Effector memory CD4-positive, alpha-beta T cell (primary cell): ENCODE measurements at places on chromosomes 16 and 17.

DNA sequence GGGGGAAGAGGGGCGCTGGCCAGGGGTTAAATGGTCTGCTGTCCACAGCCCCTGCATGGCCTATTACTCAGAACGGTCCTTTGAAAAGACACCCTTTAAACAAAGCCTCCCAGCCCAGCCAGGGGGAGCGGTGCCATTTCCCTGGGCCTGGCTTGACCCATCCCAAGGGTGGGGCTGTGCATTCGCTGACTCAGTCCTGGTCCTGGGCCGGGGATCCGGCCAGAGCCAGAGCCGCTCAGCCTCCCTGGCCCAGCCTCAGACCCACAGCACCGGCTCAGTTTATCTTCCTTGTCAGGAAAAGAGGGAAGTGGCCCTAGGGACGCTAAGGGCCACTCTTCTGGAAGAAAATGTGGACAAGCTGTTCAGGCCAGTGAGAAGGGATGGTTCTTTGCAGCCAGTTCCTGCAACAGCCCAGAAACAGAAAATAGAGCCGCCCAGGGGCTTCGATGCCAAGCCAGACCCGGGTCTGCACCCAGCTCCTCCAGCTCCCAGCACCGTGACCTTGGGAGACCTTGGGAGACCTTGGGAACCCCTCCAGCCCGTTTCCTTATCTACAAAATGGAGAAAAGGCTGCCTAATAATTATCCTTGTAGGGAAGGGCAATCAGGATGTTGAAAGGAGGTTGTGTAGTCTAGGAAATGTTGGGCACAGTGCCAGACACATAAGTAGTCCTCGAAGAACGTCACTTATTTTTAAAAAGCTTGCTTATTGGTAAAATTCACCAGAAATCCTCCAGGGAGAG, 82.5 kb downstream of the ZDHHC7 start:
- no peak overlapping the region for H3K27ac ChIP-seq
- no peaks in the 10 kb centered on the region for H3K36me3 ChIP-seq
- no peaks in the 10 kb centered on the region for H3K27me3 ChIP-seq
- H3K4me1 ChIP-seq: no peaks in the 10 kb centered on the region
- DNase-seq: no peak

GRCh38 chr16:64586781-64587180, 535.1 kb downstream of the CDH11 start:
- no peak overlapping the region for H3K27ac ChIP-seq
- no peaks in the 10 kb centered on the region for H3K4me1 ChIP-seq
- no peaks in the 10 kb centered on the region for H3K27me3 ChIP-seq

- no peaks in the 10 kb centered on the region for H3K27me3 ChIP-seq
- H3K36me3 ChIP-seq: no peaks in the 10 kb centered on the region
Measured at GRCh38 chr17:19392303-19392702, 5.3 kb upstream of the MFAP4 start.

GRCh38 chr17:50884439-50885311, 18.5 kb upstream of the TOB1 start:
- H3K4me1 ChIP-seq: peaks cover 17% of the 10 kb centered on the region
- H3K36me3 ChIP-seq: no peaks in the 10 kb centered on the region
- peak overlapping the region; percentile 25 for H3K27ac ChIP-seq
- H3K4me3 ChIP-seq: no peak overlapping the region
- H3K27me3 ChIP-seq: no peaks in the 10 kb centered on the region

DNA sequence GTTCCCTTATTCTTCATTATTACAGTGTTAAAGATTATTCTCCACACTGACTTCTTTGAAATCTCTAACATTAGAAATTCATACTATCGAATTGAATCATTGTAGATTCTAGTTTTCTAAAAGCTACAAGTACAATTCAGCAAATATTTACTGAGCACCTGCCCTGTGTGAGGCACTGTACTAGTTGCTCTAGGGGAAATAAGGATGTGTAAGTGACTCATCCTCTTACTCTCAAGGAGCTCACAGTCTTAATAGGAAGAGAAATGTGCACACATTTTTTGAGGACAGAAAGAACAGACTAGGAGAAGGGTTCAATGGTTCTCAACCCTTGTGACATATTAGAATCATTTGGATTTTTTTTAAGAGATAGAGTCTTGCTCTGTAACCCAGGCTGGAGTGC, 7.7 kb upstream of the SLFN12L start:
- no peaks in the 10 kb centered on the region for H3K36me3 ChIP-seq
- no peaks in the 10 kb centered on the region for H3K27me3 ChIP-seq
- H3K4me3 ChIP-seq: no peak overlapping the region
- H3K4me1 ChIP-seq: peaks cover 10% of the 10 kb centered on the region

GRCh38 chr16:11583166-11583565, 3.6 kb downstream of the LITAF start:
- no peak overlapping the region for H3K27ac ChIP-seq
- H3K27me3 ChIP-seq: no peaks in the 10 kb centered on the region
- H3K36me3 ChIP-seq: no peaks in the 10 kb centered on the region
- DNase-seq: no peak

GRCh38 chr16:57826706-57827625, 24.7 kb upstream of the KIFC3 start:
- DNase-seq: no peak
- no peak overlapping the region for H3K4me3 ChIP-seq
- no peaks in the 10 kb centered on the region for H3K27me3 ChIP-seq
- H3K36me3 ChIP-seq: no peaks in the 10 kb centered on the region
- H3K4me1 ChIP-seq: no peaks in the 10 kb centered on the region
- no peak overlapping the region for H3K27ac ChIP-seq

GRCh38 chr16:86598607-86599565, 20.5 kb downstream of the FOXL1 start:
- H3K4me3 ChIP-seq: no peak overlapping the region
- H3K36me3 ChIP-seq: no peaks in the 10 kb centered on the region
- no peaks in the 10 kb centered on the region for H3K27me3 ChIP-seq
- H3K4me1 ChIP-seq: no peaks in the 10 kb centered on the region
- DNase-seq: no peak
- no peak overlapping the region for H3K27ac ChIP-seq

- H3K27ac ChIP-seq: peak overlapping the region; percentile 44
- H3K36me3 ChIP-seq: no peaks in the 10 kb centered on the region
- no peaks in the 10 kb centered on the region for H3K27me3 ChIP-seq
- DNase-seq: no peak
Measured at GRCh38 chr17:47189732-47190237, 690 bp upstream of the CDC27 start.

- no peak overlapping the region for H3K4me3 ChIP-seq
- H3K27ac ChIP-seq: no peak overlapping the region
- H3K36me3 ChIP-seq: no peaks in the 10 kb centered on the region
- H3K27me3 ChIP-seq: no peaks in the 10 kb centered on the region
- DNase-seq: no peak
Measured at GRCh38 chr17:19398301-19399181, 11.6 kb upstream of the MFAP4 start.

GRCh38 chr17:29911641-29912177, 18.3 kb downstream of the SSH2 start:
- H3K36me3 ChIP-seq: no peaks in the 10 kb centered on the region
- no peak overlapping the region for H3K27ac ChIP-seq
- DNase-seq: no peak
- H3K4me3 ChIP-seq: no peak overlapping the region
- H3K27me3 ChIP-seq: no peaks in the 10 kb centered on the region

DNA sequence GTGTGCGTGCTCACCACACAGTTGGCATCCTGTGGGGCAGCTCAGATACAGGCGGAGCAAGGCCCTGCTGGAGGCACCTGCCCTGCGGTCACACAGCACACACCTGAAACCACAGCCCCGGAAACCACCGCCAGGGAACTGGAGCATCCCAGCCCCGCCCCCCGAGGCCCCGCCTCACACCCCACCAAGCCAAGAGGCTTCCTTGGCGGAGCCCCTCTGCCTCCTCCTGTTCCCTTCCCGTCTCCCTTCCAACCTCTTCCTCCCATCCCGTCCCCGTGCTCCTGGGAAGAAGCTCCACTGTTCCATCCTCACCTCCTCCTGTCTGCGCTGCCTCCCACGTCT, 205.5 kb downstream of the NTN1 start:
- no peak for DNase-seq
- H3K27ac ChIP-seq: no peak overlapping the region
- no peaks in the 10 kb centered on the region for H3K36me3 ChIP-seq
- peak overlapping the region; percentile 12 for H3K4me3 ChIP-seq

DNA sequence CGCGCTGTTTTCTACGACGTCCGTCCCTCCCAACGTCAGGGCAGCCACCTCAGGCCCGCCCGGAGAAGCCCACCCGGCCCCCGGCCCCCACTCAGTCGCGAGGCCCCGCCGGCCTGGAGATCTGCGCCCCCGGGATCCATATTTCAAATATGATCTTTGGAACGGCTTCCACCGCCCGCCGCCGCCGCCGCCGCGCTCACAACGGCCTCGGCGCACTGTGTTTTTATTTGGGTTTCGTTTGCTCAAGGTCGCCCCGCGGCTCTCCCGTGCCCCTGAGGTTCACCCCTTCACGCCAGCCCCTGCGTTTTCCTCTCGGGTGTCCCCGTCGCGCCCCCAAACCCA, 4.2 kb upstream of the CBX4 start:
- H3K27me3 ChIP-seq: peaks cover 44% of the 10 kb centered on the region
- peak overlapping the region; percentile 43 for H3K4me3 ChIP-seq
- DNase-seq: no peak
- H3K36me3 ChIP-seq: no peaks in the 10 kb centered on the region

DNA sequence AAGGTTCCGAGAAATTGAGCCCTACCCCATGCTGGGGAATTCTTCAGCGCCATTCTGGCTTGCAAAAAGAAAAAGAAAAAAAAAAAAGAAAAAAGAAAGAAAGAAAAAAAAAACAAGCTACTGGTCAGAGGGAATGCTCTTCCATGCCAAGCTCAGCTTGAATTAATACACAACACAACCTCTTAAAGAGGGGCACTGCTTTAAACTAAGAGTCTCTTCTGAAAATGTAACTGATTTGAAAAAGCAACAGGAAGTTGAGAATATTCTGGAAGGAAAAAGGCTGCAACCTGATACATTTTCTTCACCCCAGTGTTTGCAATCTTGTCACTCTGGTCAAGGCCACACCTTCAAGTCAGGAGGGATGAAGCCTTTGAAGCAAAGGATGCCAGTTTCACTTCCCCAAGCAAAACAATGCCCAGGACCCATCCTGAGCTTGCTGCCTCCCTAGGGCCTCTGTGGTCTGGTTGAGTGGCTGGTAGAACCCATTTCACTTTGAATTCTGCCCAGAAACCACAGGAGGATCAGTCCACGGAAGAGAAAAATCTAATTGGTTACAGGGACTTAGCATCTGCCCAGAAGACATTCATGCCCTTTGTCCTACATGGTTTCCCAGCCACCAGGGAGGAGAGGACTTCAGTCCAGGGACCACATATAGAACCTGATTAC, 389.7 kb downstream of the SOX9 start:
- no peaks in the 10 kb centered on the region for H3K36me3 ChIP-seq
- H3K27me3 ChIP-seq: no peaks in the 10 kb centered on the region
- DNase-seq: no peak
- H3K27ac ChIP-seq: no peak overlapping the region
- no peak overlapping the region for H3K4me3 ChIP-seq

DNA sequence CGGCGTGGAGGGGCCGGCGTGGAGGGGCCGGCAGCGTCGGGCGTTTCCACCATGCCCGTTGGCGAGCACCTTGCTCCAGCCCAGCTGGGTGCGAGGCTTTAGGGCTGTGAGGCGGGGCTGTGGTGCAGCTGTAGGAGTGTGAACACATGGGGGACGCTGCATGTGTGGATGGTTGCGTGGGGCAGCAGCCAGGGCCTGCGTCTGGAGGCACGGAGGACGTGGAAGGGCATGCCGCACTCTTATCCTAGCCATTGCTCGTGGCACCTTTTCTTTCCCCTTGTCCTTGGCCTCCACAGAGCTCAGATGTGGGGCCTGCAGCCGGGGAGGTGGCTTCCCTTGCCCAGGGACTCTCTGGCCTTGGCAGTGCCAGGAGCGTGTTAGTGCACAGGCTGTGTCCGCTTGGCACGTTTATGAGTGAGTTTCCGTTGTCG, 47.8 kb downstream of the PDPK1 start:
- no peak for DNase-seq
- H3K36me3 ChIP-seq: peaks cover 57% of the 10 kb centered on the region
- H3K4me3 ChIP-seq: no peak overlapping the region
- no peaks in the 10 kb centered on the region for H3K4me1 ChIP-seq
- H3K27ac ChIP-seq: no peak overlapping the region
- H3K27me3 ChIP-seq: no peaks in the 10 kb centered on the region

GRCh38 chr17:26809033-26809432, 484.9 kb upstream of the WSB1 start:
- H3K27me3 ChIP-seq: no peaks in the 10 kb centered on the region
- H3K4me1 ChIP-seq: no peaks in the 10 kb centered on the region
- no peak overlapping the region for H3K4me3 ChIP-seq
- DNase-seq: no peak
- H3K27ac ChIP-seq: no peak overlapping the region

DNA sequence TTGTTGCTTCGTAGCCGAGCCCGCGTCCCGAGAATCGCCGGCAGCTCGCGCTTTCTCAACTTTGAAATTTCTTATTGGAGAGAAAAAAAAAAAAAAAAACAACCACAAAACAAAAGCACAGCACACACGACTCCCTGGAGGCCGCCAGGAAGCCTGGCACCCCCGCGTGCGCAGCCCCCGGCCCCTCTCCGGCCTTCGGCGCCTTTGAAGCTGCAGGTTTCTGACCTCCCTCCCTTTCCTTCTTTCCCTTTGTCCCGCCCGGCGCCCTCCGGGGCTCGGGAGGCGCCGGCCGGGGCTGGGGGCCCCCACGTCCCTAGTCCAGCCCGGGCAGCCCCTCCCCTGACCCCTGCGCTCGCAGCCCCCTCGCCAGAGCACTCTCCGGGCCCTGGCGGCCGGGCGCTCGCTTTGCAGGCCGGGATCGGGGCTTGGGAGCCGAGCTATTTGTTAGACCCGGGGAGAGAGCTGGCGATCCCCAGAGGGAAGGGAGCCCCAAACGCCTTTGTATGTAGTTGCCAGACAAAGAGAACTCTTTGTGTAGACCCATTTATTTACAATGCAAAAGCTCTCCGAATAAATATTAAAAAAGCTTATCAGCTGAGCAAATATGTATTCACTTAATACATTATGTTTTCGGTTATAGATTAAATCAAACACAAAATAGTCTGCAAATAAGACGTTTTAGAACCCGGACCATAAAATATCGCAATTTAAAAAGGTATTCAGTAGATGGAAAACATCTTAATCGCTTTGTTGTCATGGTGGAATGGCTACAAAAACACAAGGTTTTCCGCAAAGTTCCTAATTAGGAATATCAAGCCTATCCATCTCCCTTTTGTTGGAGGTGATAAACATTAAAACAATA, 2.3 kb downstream of the BAHCC1 start:
- H3K27ac ChIP-seq: no peak overlapping the region
- peak overlapping the region; percentile 14 for H3K4me3 ChIP-seq
- no peak for DNase-seq
- peaks cover 65% of the 10 kb centered on the region for H3K4me1 ChIP-seq

DNA sequence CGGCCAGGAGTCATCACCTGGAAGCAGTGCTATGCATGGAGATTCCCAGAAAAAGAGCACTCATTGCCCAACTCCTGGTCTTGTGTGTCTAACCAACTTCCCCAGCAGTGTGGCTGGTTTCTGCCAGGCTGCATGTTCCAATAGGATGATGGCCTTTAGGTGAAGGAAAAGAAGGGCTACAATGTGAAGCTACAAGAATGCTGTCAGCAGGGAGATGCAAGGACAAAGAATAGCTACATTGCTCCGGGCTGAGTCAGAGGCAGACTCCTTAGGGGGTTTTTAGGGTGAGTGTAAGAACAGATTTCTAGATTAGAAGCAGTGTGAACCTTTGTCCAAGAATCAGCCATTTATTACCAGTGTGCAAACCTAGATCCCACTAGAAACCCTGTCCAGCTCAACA, 63.0 kb upstream of the DNAH9 start:
- H3K36me3 ChIP-seq: no peaks in the 10 kb centered on the region
- no peak for DNase-seq
- H3K27me3 ChIP-seq: no peaks in the 10 kb centered on the region
- no peak overlapping the region for H3K27ac ChIP-seq
- H3K4me3 ChIP-seq: no peak overlapping the region

- no peak overlapping the region for H3K4me3 ChIP-seq
- no peak overlapping the region for H3K27ac ChIP-seq
- no peaks in the 10 kb centered on the region for H3K27me3 ChIP-seq
Measured at GRCh38 chr16:68362947-68363657, 52.3 kb downstream of the PRMT7 start.
